ENCODE measurements at places on chromosomes 6 and 20.

- no peak for DNase-seq
Observed at GRCh38 chr6:157998707-157999167, 17.1 kb downstream of the SYNJ2 start.

DNA sequence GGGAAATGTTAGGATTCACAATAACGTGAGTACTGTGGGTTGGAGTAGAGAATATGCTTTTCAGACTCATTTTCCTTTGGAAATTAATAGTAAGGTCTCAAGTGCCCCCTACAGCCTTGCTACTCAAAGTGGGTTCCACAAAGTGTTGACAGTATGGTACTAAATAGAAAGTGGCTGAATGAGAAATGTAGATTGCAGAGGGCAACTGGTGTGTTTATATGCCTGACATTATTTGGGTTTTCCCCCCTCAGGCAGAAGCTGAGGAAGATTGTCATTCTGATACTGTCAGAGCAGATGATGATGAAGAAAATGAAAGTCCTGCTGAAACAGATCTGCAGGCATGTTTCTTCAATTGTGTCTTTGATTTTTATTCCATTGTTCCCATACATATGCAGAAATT is 5.6 kb downstream of the FBXO9 start:
- DNase-seq: no peak

DNA sequence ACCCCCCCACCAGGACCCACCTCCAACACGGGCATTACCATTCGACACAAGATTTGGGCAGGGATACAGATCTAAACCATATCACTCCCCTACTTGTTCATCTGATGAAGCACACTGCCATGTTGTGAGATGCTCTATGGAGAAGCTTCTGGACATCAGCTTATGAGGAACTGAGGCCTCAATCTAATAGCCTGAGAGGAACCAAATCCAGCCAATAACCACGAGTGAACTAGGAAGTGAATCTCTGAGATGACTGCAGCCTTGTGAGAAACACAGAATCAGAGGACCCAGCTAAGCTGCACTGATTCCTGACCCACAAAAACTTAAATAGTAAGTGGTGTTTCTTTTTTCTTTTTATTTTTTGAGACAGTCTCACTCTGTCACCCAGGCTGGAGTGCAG is 21.6 kb upstream of the ZBTB2 start:
- no peak for DNase-seq

DNA sequence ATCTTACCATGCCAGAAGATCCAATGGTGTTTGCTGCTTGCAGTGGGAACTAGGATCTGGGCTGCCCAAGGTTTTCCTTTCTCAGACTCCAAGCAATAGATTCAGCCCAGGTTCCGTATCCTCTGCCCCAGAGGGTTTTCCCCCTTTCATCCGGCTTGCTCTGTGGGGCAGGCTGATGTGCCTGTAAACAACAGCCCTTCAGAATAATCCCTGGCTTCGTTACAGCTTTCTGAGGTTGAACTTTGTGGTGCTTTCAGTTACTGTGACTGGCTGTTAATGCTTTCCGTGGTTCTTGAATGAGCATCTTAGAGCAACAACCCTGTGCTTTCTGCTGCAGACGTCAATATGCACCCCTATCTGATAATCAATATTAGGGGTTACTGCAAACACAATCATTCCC is 400.4 kb downstream of the BTBD3 start:
- DNase-seq: no peak

DNA sequence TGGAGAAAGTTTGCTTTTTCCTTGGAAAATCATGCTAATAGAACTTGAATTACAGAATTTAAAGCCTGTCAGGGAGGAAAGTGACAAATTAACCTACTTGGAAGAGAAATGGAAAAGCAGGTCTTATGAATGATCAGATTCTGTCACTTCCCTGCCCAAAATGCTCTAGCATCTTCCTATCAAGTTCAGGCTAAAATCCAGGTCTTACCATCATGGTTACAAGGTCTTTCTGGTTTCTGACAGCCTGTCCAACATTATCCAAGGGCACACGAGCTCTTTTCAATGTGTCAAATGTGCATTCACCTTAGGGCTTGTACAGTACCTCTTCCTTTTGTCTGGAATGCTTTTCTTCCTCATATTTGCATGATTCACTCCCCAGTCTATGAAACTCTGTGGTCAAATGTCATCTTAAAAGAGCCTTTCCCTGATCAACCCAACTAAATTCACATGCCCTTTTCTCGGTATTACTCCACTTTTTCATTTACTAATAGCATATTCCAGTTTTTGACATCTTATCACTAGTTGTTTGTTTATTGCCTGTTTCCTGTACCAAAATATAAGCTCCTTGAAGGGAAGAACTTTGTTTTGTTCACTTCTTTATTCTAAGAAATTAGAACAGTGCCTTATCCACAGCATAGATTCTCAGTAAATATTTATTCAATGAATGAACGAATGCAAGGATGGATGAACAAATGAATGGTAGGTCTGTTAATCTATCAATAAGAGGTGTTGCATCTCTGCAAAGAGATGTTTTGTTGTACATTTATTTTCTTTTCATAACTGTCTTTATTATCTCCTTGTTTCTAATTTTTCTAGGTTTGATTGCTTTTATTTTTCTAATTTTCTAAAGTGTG is 139.5 kb downstream of the BCAS1 start:
- DNase-seq: no peak

GRCh38 chr20:54086507-54087039 is 16.2 kb upstream of the BCAS1 start:
- DNase-seq: no peak

- no peak for DNase-seq
Observed at GRCh38 chr20:51171141-51171540, 148.2 kb upstream of the KCNG1 start.

All from SHP77 (cell line).